ENCODE measurements at places on chromosomes 2 and 18. TPM values are rescaled to one million over a fixed set of nuclear protein-coding genes. Genes with fewer than 3 reads are reported as not detected.

The PNPT1 gene
- total RNA-seq: 67.9 TPM

DNA sequence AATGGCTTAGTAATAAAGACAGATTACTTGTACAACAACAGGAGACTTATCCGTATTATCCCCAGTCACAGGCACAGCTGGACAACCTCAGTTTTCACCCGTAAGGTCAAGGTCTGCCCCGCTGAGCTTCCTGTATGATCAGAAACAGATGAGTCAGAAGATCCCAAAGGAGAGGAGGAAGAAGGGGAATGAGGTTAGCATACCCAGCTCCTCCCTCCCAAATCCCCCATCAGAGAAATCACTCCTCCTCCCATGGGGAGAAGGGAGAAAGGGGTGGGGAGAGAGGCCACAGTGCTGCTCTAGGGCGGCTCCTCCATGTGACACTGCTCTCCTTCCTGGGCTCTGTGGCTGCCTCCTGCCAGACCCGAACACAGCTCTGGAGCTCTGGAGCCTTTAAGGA is 53.8 kb upstream of the SPTBN1 start:
- no peak overlapping the region for H3K4me3 ChIP-seq
- DNase-seq: peak; percentile 43
- no peaks in the 10 kb centered on the region for H3K27me3 ChIP-seq
- peaks cover 13% of the 10 kb centered on the region for H3K4me1 ChIP-seq

DNA sequence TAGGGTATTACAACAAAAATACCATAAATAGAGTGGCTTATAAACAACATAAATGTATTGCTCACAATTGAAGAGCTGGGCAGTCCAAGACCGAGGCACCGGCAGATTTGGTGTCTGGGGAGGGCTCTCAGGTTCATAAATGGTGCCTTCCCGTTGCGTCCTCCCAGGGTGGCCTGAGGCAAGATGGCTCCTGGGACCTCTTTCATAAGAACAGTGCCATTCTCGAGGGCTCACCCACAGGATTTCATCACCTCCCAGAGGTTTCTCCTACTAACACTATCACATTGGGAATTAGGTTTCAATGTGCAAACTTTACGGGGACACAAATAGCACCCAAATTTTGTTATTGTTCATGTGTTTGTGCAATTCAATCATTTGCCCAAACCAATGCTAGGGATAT is 793.5 kb upstream of the HS6ST1 start:
- no peaks in the 10 kb centered on the region for H3K27me3 ChIP-seq
- DNase-seq: no peak
- H3K4me3 ChIP-seq: no peak overlapping the region
- H3K27ac ChIP-seq: no peak overlapping the region
- H3K4me1 ChIP-seq: no peaks in the 10 kb centered on the region
- no peaks in the 10 kb centered on the region for H3K36me3 ChIP-seq

The NAT8 gene
- not detected for total RNA-seq

The AGXT gene
- total RNA-seq: 1.3 TPM

The WNT10A gene
- 0.28 TPM for total RNA-seq

GRCh38 chr2:191757208-191757607 is 79.3 kb downstream of the NABP1 start:
- no peak overlapping the region for H3K27ac ChIP-seq
- no peaks in the 10 kb centered on the region for H3K36me3 ChIP-seq
- H3K4me1 ChIP-seq: 0 out of 2 replicates have a peak, but pooled peaks cover 2% of the 10 kb centered on the region
- H3K4me3 ChIP-seq: no peak overlapping the region
- DNase-seq: peak; percentile 32
- H3K27me3 ChIP-seq: no peaks in the 10 kb centered on the region

GRCh38 chr2:22282916-22283315 is 1102.1 kb upstream of the KLHL29 start:
- H3K27me3 ChIP-seq: no peaks in the 10 kb centered on the region
- DNase-seq: no peak
- H3K36me3 ChIP-seq: no peaks in the 10 kb centered on the region
- peaks cover 7% of the 10 kb centered on the region for H3K4me1 ChIP-seq

DNA sequence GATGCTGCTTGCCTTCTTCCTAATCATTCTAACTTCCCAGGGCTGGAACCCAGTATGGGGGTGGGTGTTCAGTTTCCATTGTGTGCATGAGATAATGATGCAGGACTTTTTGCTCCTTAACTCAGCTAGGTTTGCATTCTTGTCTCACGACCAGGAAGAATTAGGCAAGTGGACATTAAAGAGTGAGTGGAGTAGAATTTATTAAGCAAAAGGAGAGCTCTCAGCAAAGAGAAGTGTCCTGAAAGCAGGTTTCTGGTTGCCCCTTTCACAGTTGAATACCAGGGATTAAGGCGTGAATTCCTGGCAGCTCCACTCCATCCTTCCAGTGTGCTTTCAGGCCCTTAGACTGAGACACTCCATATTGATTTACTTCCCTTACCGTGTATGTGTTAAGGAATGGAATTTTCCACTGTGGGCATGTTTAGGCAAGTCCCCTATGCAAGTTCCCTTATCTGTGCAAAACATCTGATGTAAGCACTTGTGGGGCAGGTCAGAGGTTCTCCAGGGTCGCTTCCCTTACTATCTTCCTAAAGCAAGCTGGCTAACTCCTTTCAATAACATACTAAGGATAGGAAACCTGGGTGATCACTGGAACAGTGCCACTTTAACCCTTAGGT is 126.5 kb downstream of the GPR39 start:
- H3K27ac ChIP-seq: no peak overlapping the region
- no peaks in the 10 kb centered on the region for H3K27me3 ChIP-seq
- DNase-seq: no peak
- no peaks in the 10 kb centered on the region for H3K36me3 ChIP-seq
- H3K4me3 ChIP-seq: no peak overlapping the region

The CHRND gene
- total RNA-seq: 91.0 TPM

DNA sequence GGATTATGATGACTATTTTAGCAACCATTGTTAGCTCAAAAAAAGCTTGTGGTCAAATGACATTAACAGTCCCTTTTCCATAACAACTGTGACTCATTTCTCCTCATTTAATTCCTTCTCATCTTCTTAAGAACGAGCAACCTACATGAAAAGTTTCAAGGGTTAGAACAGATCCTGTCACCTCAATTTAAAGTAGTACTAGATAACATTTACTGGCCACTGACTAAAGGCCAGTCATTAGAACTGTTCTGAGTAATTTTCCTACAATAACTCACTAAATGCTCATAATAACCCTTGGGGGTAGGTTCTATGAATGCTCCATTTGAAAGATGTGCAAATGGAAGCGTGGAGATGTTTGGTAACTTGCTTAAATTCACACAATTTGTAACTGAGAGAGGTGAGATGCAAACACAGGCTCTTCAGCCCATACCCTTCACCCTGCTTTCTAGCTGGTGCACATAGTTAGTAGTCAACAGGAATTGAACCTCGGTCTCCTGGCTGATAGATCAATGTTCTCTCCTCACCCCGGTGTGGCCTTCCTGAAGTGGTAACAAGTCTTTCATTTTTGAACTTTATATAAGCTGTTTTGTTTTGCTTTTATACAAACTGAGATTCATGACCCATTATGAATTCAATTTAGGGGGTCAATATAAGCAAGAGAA is 212.5 kb downstream of the SETBP1 start:
- H3K27ac ChIP-seq: no peak overlapping the region
- DNase-seq: no peak
- no peaks in the 10 kb centered on the region for H3K27me3 ChIP-seq
- no peaks in the 10 kb centered on the region for H3K36me3 ChIP-seq

The ZNF516 gene
- total RNA-seq: 8.2 TPM

DNA sequence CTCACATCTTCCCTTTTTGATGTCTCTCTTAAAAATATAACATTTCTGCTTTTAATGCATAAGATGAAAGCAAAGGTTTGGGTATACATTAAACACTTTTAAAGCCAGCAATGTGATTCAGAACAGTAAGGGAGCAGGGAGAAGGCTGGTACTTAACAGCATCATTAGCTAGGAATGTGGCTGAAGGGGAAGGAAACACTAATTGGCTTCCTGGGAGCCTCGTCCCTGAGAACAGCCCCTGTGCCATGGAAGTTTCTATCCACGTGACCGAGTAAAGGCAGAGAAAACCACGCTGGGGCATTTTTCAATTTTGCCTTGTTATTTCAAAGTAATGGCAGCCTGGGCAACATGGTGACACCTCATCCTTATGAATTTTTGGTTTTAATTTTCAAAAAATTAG is 109.2 kb upstream of the GPC1 start:
- DNase-seq: no peak
- no peaks in the 10 kb centered on the region for H3K36me3 ChIP-seq
- no peak overlapping the region for H3K27ac ChIP-seq
- peaks cover 17% of the 10 kb centered on the region for H3K27me3 ChIP-seq

- DNase-seq: peak; percentile 27
- H3K27ac ChIP-seq: no peak overlapping the region
- H3K36me3 ChIP-seq: no peaks in the 10 kb centered on the region
- no peak overlapping the region for H3K4me3 ChIP-seq
- H3K27me3 ChIP-seq: no peaks in the 10 kb centered on the region
Measured at GRCh38 chr18:35756506-35757117, 175.1 kb downstream of the GALNT1 start.

- H3K36me3 ChIP-seq: no peaks in the 10 kb centered on the region
- no peak overlapping the region for H3K27ac ChIP-seq
- DNase-seq: no peak
- no peak overlapping the region for H3K4me3 ChIP-seq
Measured at GRCh38 chr18:58021504-58021903, 22.5 kb upstream of the NEDD4L start.

DNA sequence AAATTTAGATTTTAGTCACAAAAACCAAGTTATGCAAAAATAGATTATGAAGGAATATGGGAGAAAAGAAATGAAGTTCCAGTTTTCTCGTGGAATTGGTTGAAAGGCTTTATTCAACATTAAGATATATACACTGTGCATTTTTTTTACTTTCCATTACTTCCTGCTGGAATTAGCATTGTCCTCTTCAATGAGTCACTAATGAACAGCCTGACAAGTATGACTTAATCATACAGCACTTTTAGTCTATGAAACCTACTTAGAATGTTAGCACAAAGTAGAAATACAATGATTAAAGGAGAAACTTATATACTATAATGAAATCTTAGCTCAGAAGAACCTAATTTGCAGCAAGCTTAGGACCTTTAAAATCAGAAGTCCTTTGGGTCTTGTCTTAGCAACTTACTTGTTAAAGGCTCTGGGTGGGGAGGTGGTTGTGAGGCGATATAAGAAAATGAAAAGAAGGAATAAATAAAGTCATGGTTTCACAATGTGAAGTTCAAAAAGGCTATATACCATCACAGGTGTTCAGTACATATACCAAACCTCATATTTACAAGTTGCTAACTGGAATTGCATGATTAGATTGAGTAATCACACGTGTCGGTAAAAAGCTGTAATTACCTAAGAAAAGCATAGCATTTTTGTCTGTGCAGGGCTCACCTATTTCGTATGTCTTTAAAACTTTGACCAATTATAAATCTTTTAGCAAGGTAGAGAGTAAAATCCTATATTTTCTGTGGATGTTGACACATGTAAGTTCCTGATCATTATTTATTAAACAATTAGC is 236.8 kb downstream of the CAMKMT start:
- H3K27me3 ChIP-seq: no peaks in the 10 kb centered on the region
- H3K4me1 ChIP-seq: peaks cover 8% of the 10 kb centered on the region
- no peak for DNase-seq
- no peak overlapping the region for H3K4me3 ChIP-seq
- no peak overlapping the region for H3K27ac ChIP-seq
- H3K36me3 ChIP-seq: no peaks in the 10 kb centered on the region

- no peak for DNase-seq
- no peak overlapping the region for H3K27ac ChIP-seq
- H3K36me3 ChIP-seq: no peaks in the 10 kb centered on the region
- H3K4me3 ChIP-seq: peak overlapping the region; percentile 65
Measured at GRCh38 chr18:79950515-79951341, 725 bp downstream of the SLC66A2 start.

The PDE1A gene
- 1.6 TPM for total RNA-seq

GRCh38 chr2:24382363-24383073 is 22.2 kb upstream of the ITSN2 start:
- H3K27me3 ChIP-seq: no peaks in the 10 kb centered on the region
- no peak overlapping the region for H3K27ac ChIP-seq
- peaks cover 3% of the 10 kb centered on the region for H3K4me1 ChIP-seq
- no peaks in the 10 kb centered on the region for H3K36me3 ChIP-seq
- peak; percentile 90 for DNase-seq
- no peak overlapping the region for H3K4me3 ChIP-seq

GRCh38 chr2:21710496-21710895 is 586.7 kb downstream of the TDRD15 start:
- H3K36me3 ChIP-seq: no peaks in the 10 kb centered on the region
- no peaks in the 10 kb centered on the region for H3K27me3 ChIP-seq
- no peak overlapping the region for H3K4me3 ChIP-seq

DNA sequence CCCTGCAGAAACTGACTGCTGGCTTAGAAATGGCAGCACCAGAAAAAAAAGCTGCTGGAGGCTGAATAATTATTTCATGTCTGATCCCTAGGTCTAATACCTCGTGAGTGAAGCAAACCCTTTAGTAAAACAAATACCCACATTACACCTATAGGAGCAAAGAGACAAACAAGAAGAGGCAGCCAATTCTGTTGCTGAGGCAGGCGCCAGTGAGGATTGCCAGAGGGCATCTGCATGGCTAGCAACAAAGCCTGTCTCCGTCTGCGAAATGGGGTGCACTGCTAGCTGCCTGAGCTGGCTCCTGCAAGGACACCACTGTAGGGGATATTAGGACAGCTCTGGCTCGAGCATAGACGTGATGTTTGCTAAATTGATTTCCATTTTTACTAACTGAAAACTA is 509.7 kb downstream of the TDRD15 start:
- no peak for DNase-seq
- H3K4me1 ChIP-seq: no peaks in the 10 kb centered on the region
- no peak overlapping the region for H3K27ac ChIP-seq
- H3K4me3 ChIP-seq: no peak overlapping the region
- H3K27me3 ChIP-seq: no peaks in the 10 kb centered on the region

GRCh38 chr18:44036501-44036900 is 644.2 kb upstream of the SETBP1 start:
- no peaks in the 10 kb centered on the region for H3K4me1 ChIP-seq
- DNase-seq: peak; percentile 5
- H3K27me3 ChIP-seq: no peaks in the 10 kb centered on the region

The PPM1G gene
- 160 TPM for total RNA-seq

- H3K36me3 ChIP-seq: no peaks in the 10 kb centered on the region
- peaks cover 17% of the 10 kb centered on the region for H3K27me3 ChIP-seq
- H3K4me1 ChIP-seq: no peaks in the 10 kb centered on the region
- DNase-seq: no peak
- no peak overlapping the region for H3K27ac ChIP-seq
Measured at GRCh38 chr2:2107141-2107540, 223.9 kb downstream of the MYT1L start.
